ENCODE measurements at places on chromosomes 3 and 15.

- DNase-seq = no peak
Measured at GRCh38 chr15:71549091-71549490, 261.3 kb upstream of the NR2E3 start.

- no peak for DNase-seq
Measured at GRCh38 chr3:128194843-128195242, 41.6 kb downstream of the EEFSEC start.

GRCh38 chr3:16999871-17000270, 115.1 kb downstream of the PLCL2 start:
- no peak for DNase-seq

GRCh38 chr3:169153656-169154055, 509.9 kb downstream of the MECOM start:
- no peak for DNase-seq

GRCh38 chr15:25838191-25838870, 24.8 kb downstream of the ATP10A start:
- DNase-seq = no peak

GRCh38 chr3:74591946-74592345, 22.5 kb downstream of the CNTN3 start:
- DNase-seq = no peak
